ENCODE measurements at places on chromosomes 4 and X.

- no peak for DNase-seq
- peaks cover 8% of the 10 kb centered on the region for H3K36me3 ChIP-seq
- H3K27me3 ChIP-seq, result no peaks in the 10 kb centered on the region
- peak overlapping the region; percentile 33 for H3K27ac ChIP-seq
- no peak overlapping the region for H3K4me3 ChIP-seq
These were observed 52.9 kb downstream of the CRLF2 start for GRCh38 chrX:1159548-1159947.

DNA sequence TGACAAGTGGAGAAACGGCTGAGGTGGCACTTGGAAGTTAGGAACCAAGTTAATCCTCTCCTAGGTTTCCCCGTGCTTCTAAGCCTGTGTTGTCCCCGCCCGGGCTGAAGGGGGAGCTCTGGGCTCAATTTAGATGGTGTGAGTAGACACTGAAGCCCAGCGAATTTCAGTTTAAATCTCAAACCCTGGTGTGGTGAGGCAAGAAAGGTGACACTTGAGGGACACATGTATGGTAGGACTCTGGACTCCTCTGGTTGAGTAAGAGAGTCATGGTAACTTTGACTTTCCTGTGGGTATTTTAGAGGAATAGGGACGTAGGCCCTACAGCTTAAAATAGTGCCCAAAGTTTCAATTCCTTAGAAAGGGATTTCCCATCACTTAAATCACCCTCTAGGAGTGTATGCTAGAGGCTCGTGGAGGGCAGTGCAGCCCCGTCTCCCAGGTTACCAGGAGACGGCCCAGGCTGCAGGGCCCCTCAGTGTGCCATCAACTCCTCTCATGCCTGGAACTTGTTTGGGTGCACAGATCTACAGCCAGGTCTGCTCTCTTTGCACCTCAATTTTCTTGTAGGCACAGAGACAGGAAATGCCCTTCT, 24.0 kb downstream of the HAND2 start:
- H3K27ac ChIP-seq, result no peak overlapping the region
- peak; percentile 66 for DNase-seq
- no peaks in the 10 kb centered on the region for H3K36me3 ChIP-seq
- H3K4me3 ChIP-seq, result no peak overlapping the region
- no peaks in the 10 kb centered on the region for H3K27me3 ChIP-seq

DNA sequence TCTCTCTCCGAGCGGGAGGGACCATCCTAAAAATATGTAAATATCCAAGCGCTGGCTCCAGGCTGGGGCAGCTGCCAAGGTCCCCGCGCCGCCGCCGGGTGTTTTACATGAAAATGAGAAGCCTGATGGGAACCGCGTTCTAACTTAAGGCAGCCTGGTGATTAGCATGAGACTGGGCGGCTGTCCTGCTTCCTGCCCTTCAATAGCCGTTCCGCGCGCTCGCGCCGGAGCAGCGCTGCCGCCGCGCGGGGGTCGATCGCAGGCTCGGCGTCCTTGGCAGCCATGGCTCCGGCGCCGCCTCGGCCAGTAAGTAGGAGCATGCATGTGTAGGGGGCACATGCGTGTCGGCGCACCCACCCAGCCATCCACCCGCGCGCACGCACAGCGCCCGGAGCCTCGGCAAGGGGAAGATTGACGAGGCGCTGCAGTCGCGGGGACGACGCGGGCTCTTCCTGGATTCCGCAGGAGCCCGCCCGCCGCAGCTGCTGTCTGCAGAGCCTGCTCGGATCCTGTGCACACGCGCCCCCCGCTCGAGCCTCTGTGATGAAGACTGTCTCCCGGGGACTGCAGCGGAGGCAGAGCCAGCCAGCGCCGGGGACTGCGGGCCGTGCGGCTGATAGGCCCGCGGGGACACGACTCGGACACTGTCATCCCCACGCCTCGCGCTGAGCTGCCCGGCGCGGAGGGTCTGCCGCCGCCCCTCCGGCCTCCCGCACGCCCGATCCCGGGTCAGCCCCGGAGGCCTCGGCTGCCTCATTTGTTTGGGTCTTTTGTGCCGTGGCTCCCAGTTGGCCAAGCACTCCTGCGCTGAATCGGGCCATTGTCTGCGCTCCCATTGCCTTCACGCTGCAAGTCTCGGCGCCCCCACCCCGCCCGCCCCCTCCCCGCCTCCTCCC, 734 bp downstream of the STOX2 start:
- DNase-seq, result peak; percentile 22
- H3K27me3 ChIP-seq, result no peaks in the 10 kb centered on the region
- peaks cover 27% of the 10 kb centered on the region for H3K36me3 ChIP-seq
- peak overlapping the region; percentile 75 for H3K4me3 ChIP-seq
- no peak overlapping the region for H3K27ac ChIP-seq

DNA sequence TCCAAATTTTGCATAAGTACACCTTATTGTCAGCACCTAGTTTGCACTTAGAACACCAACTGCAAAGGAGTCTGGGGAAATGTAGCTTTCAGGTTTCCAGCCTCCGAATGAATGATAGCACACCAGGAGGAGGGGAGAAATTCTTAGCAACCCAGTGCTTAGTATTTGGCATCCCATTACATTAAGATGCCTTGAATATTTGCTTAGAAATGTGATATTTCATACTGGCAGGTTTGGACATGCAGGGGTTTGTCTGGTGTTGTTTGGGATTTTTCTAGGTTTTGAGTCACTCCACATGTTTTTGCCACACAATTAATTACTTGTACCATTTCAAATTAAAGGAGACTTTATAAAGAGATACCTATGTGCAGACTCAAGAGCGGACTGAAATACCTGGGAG, 60.3 kb upstream of the CAMK2D start:
- H3K36me3 ChIP-seq, result no peaks in the 10 kb centered on the region
- no peaks in the 10 kb centered on the region for H3K4me1 ChIP-seq
- no peak overlapping the region for H3K4me3 ChIP-seq
- H3K27ac ChIP-seq, result no peak overlapping the region
- DNase-seq, result no peak
- H3K27me3 ChIP-seq, result no peaks in the 10 kb centered on the region

- DNase-seq, result no peak
- peaks cover 23% of the 10 kb centered on the region for H3K4me1 ChIP-seq
- no peak overlapping the region for H3K4me3 ChIP-seq
- H3K27ac ChIP-seq, result peak overlapping the region; percentile 71
- no peaks in the 10 kb centered on the region for H3K27me3 ChIP-seq
These were observed 255.9 kb downstream of the ADAMTS3 start for GRCh38 chr4:72313121-72313520.

DNA sequence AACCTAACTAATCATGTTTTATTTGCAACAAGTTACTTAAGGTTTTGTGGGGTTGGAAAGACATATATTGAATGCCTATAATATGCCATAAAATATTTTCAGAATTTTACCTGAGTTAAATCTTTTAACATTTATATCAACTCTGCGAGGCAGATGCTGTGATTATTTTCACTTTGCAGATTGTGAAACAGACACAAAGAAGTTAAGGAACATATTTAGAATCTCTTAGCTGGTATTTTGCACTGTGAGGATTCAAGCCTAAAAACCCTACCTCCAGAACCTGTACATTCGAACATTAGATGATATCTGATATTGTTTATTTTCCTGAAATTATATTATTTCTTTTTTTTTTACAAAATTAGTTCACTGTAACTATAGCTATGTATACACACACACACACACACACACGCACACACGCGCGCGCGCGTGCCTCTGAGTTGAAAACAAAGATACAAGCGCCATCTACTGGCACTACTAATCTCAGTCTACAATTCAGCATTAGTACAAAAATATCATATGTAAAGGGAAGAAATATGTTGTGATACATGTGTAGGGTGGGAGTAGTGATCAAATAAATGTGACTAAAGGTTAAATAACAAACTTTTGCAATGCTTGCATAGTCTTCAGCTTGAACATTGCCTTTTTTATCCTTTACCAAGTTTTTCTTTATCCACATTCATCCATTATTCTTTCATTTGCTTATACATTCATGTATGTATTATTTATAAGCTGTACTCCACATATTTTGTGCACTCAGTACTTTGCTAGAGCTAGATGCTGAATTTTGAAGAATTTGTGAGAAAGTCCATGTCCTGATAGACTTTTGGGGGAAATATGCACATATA, 61.5 kb downstream of the ANXA10 start:
- peaks cover 7% of the 10 kb centered on the region for H3K36me3 ChIP-seq
- peak overlapping the region; percentile 35 for H3K4me3 ChIP-seq
- no peaks in the 10 kb centered on the region for H3K27me3 ChIP-seq
- DNase-seq, result peak; percentile 74

DNA sequence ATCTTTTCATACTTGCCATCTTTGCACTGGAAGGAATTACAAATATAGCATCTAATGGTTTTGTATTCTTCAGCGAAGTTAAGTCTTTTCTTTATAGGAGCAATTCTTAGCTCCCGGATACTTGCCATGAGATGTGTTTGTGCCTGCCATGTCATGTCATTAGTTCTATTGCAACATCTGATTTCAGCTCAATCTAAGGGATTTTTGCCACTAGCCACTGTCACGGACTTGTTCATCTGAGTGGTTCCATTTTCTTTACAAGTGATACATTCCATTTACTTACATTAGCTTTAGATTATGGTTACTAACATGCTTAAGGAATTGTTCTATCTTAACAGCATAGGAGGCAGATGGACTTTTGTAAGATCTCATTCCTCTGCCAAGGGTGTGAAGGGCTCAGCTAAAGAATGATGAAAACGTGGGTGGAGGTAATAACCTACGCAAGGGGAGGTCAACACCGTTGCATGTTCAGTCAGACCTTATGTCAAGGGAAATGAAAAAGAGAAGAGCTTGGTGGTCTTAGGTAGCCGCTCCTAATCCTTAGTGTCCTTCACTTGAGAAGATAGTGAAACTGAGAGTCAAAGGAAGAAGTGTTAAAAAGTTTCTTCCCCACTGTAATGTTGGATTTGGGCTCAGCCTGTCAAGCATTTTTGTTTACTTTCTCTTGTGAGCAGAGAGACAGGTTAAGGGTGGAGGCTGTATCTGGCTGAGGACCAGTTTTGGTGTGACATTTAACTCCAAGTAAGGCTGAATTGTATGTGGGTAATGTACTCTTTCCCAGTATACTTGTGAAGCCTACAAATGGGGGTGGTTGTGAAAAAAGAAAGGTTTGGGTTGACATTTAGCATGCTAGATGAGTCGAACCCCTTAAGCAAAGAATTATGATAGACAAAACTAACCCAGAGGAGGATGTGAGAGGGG, 3.6 kb upstream of the KLHL2 start:
- peaks cover 40% of the 10 kb centered on the region for H3K4me1 ChIP-seq
- DNase-seq, result no peak
- H3K36me3 ChIP-seq, result peaks cover 7% of the 10 kb centered on the region
- no peaks in the 10 kb centered on the region for H3K27me3 ChIP-seq

GRCh38 chr4:4289055-4289454, 899 bp downstream of the LYAR start:
- no peaks in the 10 kb centered on the region for H3K27me3 ChIP-seq
- no peak for DNase-seq
- peak overlapping the region; percentile 98 for H3K4me3 ChIP-seq
- H3K36me3 ChIP-seq, result peaks cover 27% of the 10 kb centered on the region
- peak overlapping the region; percentile 58 for H3K27ac ChIP-seq

- no peaks in the 10 kb centered on the region for H3K36me3 ChIP-seq
- DNase-seq, result no peak
- H3K4me1 ChIP-seq, result no peaks in the 10 kb centered on the region
These were observed 25.7 kb downstream of the SLITRK2 start for GRCh38 chrX:145843146-145843904.

- H3K27me3 ChIP-seq, result no peaks in the 10 kb centered on the region
- H3K4me3 ChIP-seq, result no peak overlapping the region
- no peaks in the 10 kb centered on the region for H3K4me1 ChIP-seq
- no peak overlapping the region for H3K27ac ChIP-seq
- DNase-seq, result no peak
These were observed 117.8 kb upstream of the NOCT start for GRCh38 chr4:138897811-138898226.

GRCh38 chr4:65600656-65601055, 69.6 kb downstream of the EPHA5 start:
- no peaks in the 10 kb centered on the region for H3K4me1 ChIP-seq
- H3K36me3 ChIP-seq, result no peaks in the 10 kb centered on the region
- no peaks in the 10 kb centered on the region for H3K27me3 ChIP-seq
- no peak overlapping the region for H3K4me3 ChIP-seq
- DNase-seq, result no peak

GRCh38 chrX:125646195-125646594, 326.5 kb downstream of the TEX13C start:
- H3K4me1 ChIP-seq, result no peaks in the 10 kb centered on the region
- no peak for DNase-seq
- H3K27ac ChIP-seq, result no peak overlapping the region

DNA sequence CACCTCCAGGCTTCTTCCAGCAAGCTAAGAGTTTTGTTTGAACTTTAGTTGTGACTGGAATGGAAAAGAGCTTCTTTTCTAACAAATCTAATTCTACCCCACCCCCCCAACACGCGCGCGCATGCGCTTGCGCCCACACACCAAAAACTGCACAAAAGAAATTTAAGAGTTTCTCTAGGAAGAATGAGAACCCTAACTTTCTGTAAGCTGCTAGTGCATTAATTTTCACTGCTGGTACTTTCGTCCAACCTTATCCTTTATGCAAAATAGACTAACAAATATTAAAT, 9.0 kb upstream of the INTU start:
- H3K4me3 ChIP-seq, result no peak overlapping the region
- no peak for DNase-seq
- H3K27ac ChIP-seq, result no peak overlapping the region
- no peaks in the 10 kb centered on the region for H3K36me3 ChIP-seq
- H3K4me1 ChIP-seq, result no peaks in the 10 kb centered on the region
- peaks cover 5% of the 10 kb centered on the region for H3K27me3 ChIP-seq
